ENCODE measurements at places on chromosomes 12 and 14. TPM values are rescaled to one million over a fixed set of nuclear protein-coding genes. Genes with fewer than 3 reads are reported as not detected.

Gene LALBA
- total RNA-seq = not detected

- H3K4me3 ChIP-seq = no peak overlapping the region
- DNase-seq = no peak
- H3K36me3 ChIP-seq = peaks cover 11% of the 10 kb centered on the region
- no peaks in the 10 kb centered on the region for H3K27me3 ChIP-seq
- H3K27ac ChIP-seq = no peak overlapping the region
Observed at GRCh38 chr12:4489556-4489955, 43.9 kb upstream of the FGF6 start.

DNA sequence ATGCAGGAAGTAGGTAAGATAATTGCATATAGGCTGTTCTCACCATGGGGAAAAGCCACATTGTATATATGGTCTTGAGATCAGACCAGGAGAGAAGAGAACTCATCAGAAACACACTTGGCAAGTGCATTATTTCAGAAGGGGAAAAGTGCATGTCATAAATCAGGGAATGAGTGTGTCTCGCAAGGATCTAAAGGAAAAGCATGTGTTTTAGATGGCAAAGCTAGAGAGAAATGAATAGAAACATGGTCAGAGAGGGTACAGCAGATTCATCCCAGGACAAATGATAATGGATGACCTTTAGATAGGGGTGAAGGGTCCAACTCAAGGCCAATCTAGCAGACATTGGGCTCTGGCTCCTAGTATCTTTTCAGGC is 230.2 kb upstream of the NAV3 start:
- H3K27ac ChIP-seq = no peak overlapping the region
- DNase-seq = no peak
- no peaks in the 10 kb centered on the region for H3K36me3 ChIP-seq

DNA sequence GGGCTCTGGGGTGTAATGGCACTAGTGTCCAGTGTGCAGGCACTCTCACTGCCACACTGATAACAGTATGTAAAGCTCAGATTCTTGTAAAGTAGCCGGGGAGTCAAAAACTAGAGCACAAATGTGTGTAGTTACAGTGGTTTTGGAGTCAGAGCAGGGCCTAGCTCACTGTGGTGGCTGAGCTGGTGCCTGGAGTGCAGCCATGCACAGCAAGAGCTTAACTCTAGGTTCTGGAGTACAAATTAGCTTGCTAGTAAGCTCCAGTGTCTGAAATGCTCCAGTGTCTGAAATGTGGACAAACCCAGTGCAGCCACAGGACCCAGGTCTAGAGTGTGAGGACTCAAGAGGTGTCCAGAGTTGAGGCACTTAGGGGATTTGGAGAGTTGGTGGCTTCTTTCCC is 149.2 kb downstream of the MSRB3 start:
- peak overlapping the region; percentile 34 for H3K27ac ChIP-seq
- peaks cover 55% of the 10 kb centered on the region for H3K36me3 ChIP-seq
- H3K4me1 ChIP-seq = peaks cover 82% of the 10 kb centered on the region
- no peaks in the 10 kb centered on the region for H3K27me3 ChIP-seq
- no peak for DNase-seq

GRCh38 chr12:18446061-18446644 is 184.8 kb downstream of the PIK3C2G start:
- no peak overlapping the region for H3K27ac ChIP-seq
- no peak overlapping the region for H3K4me3 ChIP-seq
- H3K27me3 ChIP-seq = peaks cover 1% of the 10 kb centered on the region
- no peak for DNase-seq
- no peaks in the 10 kb centered on the region for H3K36me3 ChIP-seq

DNA sequence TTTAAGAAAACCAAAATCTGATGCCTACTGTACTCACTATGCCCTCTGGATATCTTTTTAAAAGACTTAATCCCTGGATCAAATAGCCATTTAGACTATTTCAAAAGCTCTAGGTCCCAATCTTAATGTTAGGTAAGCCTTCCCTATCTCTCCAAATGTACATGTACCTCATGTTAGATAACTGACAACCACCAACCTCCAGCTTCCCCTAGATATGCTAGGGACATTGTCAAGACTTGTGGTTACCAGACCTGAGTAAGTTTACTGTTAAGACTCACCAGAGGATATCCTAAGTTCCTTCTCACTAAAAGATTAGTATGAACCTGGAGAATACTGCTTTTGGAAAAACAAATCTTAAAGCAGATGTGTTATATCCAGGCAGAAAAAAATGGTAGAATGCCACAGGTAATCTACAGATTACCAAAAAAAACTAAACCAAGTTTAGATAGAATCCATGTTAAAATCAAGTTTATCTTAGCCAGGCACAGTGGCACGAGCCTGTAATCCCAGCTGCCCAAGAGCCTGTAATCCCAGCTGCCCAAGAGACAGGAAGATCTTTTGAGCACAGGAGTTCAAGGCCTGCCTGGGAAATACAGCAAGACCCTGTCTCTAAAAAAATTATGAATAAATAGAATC is 9.7 kb downstream of the NAP1L1 start:
- no peak overlapping the region for H3K4me3 ChIP-seq
- H3K27me3 ChIP-seq = no peaks in the 10 kb centered on the region
- DNase-seq = no peak
- H3K36me3 ChIP-seq = peaks cover 54% of the 10 kb centered on the region

Measured in HFFc6 (cell line).